ENCODE measurements at places on chromosomes 5 and 9.

DNA sequence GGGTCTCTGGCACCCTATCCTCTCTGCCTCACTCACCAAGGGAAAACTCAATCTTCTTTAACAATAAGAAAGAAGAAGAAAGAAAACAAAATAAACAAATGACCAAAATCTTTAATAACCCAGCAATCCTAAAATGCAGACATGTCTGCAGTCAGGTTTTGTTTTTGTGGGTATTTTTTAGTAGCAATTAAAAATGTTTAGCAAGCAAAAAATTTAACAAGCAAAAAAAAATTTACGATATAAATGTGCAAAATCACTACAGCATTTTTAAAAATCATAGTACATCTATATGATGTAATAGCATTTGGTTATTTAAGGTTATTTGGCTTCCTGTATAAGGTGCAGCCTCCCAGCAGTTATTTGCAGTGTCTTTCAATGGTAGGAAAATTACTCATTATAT lies 151.3 kb upstream of the MAP3K1 start:
- no peak for DNase-seq

DNA sequence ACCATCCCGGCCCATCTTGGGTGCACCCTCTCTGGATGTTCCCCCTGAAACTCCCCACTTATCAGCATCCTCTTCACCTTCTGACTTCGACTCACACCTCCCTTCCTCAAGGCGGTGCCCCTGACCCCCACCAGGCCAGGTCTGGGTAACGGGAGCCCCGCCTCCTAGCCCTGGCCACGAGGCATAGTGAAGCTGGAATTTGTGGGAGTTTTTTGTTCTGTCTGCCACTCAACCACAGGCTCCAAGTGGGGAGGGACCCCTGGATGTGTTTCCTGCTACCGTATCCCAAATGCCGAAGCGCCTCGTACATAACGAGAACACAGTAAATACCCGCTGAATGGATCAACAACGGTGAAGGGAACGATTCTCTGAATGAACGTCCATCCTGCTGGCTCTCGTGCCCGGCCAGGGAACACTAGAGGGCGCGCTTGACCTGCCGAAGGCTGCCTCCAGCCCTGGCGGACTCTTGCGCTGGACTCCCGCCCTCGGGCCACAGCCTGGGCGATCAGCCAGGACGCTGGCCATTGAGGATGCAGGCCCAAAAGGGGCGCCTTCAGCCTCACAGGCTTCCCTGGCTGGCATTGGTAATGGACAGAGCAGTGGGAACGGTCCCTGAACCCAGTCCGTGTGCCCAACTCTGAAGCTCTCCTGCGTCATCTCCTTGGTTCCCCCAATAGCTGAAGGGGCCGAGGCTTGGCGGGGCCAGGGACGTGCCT lies 47.3 kb upstream of the PHYKPL start:
- DNase-seq, result peak; percentile 90

DNA sequence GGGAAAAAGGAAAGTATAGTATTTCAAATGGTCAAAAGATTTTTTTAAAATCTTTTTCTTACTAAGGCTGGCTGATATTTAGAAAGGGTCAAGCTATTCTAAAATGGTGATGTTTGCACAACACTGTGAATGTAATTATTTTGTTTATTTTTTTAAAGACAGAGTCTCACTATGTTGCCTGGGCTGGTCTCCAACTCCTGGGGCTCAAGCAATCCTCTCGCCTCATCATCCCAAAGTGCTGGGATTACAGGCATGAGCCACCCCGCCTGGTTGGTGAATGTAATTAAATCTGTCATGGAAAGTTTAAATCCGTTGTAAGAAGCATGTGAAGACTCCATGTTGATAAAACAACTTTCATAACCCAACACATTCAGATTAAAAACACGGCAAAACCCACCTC lies 2.6 kb downstream of the UBTD2 start:
- no peak for DNase-seq

DNA sequence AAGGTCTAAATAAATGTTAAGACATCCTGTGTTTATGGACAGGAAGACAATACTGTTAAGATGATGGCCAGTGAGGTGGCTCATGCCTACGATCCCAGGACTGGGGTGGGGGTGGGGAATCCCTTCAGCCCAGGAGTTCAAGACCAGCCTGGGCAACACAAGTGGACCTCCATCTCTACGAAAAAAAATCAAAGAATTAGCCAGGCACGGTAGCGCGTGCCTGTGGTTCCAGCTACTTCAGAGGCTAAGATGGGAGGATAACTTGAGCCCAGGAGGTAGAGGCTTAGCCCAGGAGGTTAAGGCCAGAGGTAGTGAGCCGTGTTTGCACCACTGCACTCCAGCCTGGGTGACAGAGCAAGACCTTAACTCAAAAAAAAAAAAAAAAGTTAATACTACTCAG lies 5.3 kb downstream of the ROR2 start:
- DNase-seq, result no peak

- DNase-seq, result no peak
Observed at GRCh38 chr9:14326264-14326826, 12.4 kb upstream of the NFIB start.

GRCh38 chr9:113417370-113417769 lies 6.8 kb downstream of the C9orf43 start:
- DNase-seq, result no peak

DNA sequence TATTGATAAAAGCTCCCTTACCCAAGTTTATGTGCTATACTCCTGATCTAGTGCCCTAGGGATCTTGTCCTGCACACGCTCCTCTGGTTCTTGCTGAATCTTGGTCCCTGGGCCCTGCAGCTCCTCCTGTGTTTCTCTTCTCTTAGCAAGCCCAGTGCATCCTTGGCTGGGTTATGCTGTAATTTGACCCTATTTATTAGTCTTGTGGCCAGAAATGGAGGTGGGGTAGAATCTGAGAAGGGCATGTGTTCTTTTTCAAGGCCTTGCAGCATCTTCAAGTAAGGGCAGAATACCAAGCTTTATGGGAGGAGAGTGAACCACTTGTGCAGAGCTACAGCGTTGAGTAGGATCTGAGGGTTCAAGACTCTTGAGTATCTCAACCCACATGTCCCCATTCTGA lies 366.8 kb downstream of the FAM170A start:
- DNase-seq, result no peak

- no peak for DNase-seq
Observed at GRCh38 chr5:110896901-110897300, 158.1 kb downstream of the SLC25A46 start.

DNA sequence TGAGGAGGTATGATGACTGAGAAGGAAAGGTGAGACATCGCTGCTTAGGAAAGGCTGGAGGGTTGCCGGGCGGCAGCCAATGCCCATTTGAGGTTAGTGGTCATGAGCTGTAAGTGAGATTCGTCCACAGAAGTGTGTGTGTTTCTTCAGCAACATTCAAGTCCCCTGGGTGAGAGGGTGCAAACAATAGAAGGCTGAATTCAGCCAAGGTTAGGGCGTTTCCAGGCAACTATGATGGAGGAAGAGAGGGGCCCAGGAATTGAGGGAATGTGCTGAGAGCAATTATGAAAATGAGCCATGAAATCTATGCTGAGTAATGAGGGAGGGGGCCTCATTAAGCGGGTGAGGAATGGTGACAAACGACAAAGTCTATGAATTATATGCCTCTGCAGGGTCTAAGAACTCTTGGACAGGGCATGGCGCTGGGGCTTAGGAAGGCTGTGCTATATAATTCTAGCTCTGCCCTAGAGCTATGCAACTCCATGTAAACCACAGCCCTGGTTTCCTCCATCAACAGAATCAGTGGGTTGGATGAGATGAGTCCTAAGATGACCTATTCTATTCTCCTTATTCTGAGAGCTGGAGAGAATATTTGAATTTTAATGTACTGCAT lies 96.0 kb downstream of the SLIT3 start:
- no peak for DNase-seq
